ENCODE measurements at places on chromosomes 16 and 17.

GRCh38 chr16:89506791-89507191 lies 1.4 kb upstream of the SPG7 start:
- DNase-seq = no peak

DNA sequence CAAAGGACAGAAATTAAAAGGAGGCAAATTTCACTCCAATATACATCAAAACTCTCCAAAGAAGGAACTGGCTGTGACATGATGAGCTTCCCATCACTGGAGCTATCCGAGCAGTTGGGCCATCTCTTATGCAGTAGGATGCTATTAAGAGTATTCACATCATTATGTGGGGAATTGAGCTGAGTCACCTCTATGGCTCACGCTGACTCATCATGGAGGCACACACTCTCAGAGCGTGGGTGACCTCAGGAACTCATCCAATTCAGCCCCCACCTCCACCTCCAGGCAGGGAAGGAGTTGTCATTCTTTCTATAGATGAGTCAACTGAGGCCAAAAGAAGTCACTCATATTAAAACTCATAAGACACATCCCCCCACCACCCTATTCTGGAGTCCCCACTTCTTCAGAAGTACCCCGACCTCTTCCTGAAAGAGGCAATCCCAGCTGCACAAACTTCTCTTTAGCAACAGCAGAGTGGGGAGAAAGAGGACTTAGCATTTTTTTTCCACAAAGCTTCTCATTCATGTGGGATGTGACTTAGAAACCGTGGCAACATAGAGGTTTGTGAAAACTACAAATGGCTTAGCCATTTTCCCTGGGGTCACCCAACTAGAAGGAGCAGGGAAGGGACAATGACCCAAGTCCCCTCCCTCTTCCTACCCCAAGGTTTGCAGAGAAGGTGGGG lies 32.5 kb downstream of the ABCC12 start:
- no peak for DNase-seq

DNA sequence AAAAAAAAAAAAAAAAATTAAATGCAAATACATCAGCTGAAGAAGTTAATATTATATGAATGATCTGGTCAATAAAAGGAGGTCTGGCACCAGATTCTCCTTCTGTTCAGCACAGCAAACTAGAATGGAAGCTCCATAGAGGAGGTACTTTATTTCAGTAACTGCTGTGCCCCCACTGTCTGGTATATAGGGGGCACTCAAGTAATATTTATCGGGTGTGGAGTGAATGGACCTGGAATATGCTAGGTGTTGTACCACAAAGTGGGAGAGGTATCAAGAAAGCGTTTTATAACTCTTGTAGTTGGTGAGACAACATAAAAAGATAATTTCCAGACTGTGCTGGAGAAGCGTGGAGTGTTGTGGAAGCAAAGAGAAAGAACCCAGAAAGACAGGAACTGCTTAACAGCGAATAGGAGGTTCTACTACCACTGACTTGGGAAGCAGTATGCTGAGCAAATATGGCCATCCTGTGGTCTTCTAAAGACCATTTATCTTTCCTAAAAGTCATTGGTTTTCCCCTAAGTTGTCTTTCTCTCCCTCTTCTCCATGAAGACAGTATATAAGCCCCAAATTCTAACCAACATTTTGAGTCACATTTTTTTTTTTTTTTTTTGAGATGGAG lies 12.2 kb upstream of the PRKCA start:
- DNase-seq = no peak

DNA sequence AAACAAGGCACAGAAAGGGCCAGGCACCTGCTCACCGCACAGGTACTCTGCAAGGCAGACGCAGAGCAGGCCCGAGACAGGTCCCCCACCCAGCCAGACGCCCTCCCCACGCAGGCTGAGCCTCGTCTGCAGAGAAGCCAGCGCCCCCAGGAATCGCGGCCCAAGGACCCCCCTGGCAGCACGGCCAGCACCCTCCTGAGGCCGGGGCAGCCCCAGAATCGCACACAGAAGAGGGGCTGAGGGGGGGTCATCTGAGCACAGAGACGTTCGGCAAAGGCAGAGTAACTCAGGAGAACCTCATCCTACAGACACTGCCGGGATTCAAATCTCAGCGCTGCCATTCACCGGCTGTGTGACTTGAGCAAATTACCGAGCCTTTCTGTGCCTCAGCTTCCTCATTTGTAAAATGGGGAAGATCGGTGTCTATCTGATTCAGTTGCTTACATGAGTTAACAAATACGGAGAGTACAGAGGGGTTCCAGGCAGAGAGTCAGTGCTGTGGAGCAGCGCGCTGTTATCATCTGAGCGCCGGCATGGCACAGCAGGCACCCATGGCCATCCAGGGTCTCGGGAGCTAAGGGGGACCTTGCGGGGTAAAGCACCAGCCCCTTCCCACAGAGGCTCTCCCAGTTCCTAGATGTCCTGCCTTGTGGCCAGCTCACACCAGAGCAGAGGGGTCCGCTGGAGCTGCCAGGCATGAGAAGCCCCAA lies 10.4 kb downstream of the EMC6 start:
- DNase-seq = no peak

DNA sequence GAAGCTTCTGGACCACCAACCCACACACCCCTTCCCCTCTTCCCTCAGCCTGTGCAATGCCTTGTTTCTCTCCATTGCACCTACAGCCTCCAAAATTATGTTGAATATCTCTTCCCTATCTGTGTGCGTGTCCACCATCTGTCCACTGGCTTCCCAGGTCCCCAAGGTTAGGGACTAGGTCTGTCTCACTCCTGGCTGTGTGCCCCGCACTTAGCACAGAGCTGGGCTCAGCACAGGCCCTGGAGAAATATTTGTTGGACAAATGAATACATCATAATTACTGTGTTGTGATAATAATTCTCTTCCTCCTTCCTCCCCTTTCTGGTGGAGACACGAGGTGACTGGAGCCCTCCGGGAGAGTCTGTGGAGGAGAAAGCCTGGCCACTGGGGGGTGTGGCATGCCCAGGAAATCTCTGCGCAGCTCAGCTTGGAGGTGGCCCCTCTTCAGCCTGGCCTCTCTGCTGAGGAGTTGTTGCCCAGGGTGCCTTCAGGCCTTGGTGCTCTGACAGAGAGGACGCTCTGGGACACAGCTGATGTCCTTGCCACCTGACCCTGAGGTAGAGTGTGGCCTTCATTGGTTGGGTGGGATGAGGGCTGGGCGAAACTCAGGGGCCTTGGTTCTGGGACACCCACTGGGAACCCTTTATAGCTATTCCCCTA lies 3.3 kb upstream of the BRD7 start:
- no peak for DNase-seq

GRCh38 chr17:76191896-76192295 lies 48.4 kb downstream of the RNF157 start:
- DNase-seq = no peak

- DNase-seq = no peak
These were observed 7.2 kb downstream of the PIPOX start for GRCh38 chr17:29050176-29050575.

- peak; percentile 73 for DNase-seq
These were observed 192.9 kb upstream of the DYNLRB2 start for GRCh38 chr16:80347900-80348299.

DNA sequence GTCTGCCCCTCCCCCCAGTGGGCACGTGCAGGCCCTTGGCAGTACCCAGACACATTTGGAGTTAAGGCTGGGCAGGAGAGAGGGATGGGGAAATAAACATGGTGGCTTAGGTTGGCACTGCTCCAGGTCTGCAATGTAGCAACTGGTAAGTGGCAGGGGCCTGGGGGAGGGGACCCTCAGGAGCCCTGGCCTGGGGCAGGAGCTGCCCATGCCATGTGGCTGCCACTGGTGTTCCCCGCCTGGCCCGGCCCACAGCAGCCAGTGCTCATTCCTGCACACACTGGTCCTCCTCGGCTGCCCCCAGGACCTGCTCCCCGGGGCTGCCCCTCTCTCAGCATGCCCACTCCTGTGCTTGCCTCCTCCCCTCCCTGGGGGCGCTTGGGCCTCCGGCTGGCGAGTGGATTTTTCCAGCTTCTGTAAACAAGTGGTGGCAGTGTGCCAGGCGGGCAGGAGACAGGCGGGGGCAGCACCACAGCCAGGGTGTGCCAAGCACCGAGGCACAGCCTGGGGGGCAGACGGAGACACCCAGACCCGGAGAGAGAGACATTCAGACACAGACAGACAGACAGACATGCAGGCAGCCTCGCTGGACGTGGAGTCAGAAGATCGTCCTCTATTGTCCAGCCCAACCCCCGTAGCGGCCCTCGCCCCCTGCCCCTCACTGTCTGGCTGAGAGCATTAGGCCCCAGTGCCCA lies 9.4 kb downstream of the THRA start:
- peak; percentile 87 for DNase-seq

DNA sequence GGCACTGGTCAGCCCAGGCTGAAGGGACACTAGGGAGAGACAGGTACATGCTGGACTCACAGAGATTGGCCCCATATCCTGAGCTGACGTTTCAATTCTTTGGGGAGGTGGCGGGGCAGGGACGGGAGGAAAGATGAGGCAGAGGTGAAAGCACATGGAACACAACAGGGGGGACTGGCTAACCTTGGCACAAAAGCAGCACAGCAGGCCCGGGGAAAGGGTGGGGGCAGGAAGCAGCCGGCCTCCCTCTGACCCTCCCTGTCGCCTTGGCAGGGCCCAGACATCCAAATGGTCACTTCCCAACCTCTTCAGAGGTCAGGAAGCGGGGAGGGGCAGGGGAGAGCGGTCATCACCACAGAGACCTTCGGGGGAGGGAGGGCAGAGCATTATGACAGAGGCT lies 6.6 kb downstream of the VAT1 start:
- DNase-seq = no peak

GRCh38 chr16:31305219-31305618 lies 45.4 kb downstream of the ITGAM start:
- DNase-seq = no peak

DNA sequence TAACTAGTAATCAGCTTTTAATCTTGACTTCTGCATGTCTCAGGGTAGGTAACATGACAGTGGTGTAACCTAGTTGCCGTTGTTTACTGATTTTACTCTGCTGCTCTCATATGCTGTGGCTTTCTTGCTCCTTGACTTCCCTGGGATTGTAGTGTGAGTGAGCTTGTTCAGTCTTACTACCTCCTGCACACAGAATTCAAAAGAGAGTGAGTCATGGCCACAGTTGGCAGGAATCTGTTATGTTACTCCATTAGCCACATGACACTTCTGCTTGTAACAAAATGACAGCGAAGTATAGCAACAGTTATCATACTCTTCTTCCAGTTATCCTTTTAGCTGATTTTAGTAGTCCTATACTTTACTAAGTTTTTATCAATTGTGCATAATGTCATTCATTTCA lies 18.8 kb downstream of the TNRC6A start:
- no peak for DNase-seq

GRCh38 chr17:7561028-7561575 lies 617 bp upstream of the SENP3 start:
- DNase-seq = peak; percentile 94

DNA sequence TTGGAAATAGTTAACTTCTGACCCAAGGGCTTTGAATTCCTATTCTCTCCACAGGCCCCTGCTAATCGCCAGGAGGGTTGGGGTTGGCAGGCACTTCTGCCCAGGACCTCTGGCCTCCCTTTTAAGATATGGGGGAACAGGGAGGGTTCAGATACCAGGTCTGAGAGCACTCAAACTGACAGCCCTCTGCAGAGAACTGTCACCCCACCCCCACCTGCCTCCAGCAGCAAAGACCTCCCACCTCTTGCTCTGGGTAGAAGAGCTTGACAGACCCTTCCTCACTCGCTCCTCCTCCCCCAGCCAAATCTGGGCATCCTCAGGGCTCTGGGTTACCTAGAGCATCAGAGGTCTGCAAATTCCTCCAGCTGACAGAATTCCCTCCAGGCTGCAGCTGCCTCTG lies 11.6 kb downstream of the CDH3 start:
- no peak for DNase-seq

DNA sequence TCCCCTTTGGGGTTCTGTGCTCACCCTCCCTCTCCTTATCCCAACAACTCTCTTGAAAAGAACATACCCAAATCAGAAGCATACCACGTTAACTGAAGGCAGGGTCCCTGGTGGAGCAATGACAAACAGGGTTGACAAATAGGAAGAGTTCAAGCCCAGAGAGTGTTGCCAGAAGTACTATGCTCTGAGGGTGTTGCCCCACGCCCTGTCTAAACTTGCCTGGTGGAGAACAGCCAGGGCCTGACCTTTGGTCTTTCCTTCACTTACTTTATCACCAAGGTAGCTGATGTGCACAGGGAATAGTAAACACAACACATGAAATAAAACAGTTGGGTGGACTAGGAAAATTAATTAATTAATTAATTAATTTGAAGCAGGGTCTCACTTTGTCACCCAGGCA lies 23.3 kb downstream of the ZNF75A start:
- DNase-seq = no peak

GRCh38 chr17:269616-270514 lies 82.7 kb downstream of the RPH3AL start:
- DNase-seq = no peak

DNA sequence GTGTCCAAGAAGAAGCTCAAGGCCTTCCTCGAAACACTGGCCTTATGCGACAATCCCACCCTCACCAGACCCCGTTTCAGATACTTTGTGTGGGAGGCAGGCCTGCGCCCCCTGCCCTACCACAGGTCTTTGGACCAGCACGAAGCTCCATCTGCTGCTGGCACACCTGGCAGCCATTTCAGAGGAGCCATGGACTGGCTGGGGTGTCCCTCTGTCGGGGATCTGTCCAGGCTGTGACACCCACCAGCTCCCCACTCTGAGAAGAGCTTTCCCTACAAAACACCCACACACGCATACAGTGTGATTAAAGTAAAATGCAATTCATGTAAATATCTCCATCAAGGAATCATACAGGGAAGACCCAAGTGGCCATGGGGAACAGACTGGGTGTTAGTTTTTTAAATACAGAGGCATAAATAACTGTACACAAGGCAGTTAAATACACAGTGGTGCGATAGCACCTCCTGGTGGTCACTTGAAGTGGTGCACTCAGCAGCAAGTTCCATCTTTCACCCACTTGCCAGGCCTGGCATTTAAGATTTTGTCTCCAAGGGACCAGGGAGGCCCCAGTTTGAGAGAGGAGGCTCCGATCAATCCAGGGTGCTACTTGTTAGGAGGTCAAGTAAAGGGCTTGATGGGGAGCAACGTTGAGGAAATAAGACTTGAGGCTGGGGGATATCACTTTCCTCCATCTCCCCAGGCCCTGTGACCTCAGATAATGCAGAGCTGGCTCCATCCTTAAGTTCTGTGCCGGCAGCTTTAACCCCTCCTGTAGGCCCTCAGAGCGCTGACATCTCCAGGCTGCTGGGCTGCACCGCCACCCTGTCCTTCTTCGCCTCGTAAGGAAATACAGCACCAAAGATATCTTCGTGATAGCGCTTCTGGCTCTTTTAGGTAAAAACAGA lies 43.6 kb downstream of the NOS2 start:
- no peak for DNase-seq

DNA sequence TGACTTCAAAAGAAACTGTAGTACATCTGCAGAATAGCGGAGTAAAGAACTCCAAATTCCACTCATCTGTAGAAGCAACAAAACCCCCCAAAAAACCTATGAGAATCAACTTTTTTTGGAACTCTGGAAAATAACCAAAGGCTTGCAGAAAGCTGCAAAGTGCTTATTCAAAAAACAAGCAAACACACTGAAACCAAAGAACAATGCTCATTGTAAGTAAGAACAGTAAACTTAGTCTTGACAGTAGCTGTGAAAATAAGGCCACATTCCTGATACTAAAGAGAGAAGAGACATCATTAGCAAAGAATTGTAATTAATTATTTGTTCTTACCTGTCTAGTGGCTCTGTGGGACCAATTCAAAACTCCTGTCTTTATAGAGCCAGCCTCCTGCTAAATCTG lies 534.3 kb upstream of the C16orf82 start:
- no peak for DNase-seq
